ENCODE measurements at places on chromosomes 12 and 14.

DNA sequence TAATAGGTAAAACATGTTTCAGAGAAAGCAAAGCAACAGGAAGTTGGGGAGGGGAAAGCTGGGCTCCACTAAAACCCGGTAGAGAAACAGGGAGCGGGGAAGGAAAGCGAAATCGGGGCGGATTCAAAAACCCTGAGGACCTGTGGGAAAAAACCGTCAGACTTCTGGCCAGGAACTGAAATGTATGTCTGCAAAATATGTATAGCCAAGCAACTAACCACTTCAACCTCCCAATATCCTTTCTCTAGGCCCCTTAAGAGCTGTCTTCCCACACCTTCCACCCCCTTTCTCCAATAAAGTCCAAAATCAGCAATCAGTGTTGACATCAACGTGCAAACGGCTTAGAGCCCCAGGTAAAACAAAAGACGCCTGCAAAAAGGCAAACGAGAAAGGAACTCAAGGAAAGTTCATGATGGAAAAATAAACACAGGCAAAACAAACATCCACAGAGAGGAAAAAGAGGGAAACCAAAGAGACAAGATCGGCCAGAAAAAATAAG is 32.8 kb downstream of the SIX1 start:
- no peak for DNase-seq

DNA sequence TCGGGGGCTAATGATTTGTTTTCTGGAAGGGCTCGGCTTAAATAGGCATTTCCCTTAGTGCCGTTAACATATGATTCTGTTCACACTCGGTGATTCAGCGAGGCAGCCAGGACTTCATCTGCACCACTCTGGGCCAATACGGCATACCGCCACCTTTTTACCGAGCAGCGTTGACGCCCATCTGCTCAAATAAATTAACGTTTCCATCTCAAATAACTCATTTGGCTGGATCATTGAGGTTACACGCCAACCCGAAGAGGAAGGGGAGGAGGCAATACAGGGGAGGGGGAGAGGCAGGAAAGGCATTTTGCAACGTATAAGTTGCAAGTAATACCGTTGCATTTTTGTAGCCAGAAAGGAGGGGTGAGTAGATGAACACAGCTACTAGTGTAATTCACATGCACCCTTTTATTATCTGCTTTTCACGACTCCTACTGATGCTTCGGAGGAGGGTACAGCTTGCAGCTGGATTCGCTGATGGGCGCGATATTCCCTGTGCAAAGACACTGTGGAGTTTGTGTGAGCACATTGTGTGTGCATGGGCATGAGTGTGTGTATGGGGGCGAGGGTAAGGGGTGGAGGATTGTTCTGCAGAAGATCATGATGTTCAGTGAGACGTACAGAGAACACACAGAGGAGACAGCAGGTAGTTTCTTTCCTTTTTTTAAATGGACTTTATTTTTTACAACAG is 45.9 kb downstream of the MAP1LC3B2 start:
- DNase-seq = no peak

DNA sequence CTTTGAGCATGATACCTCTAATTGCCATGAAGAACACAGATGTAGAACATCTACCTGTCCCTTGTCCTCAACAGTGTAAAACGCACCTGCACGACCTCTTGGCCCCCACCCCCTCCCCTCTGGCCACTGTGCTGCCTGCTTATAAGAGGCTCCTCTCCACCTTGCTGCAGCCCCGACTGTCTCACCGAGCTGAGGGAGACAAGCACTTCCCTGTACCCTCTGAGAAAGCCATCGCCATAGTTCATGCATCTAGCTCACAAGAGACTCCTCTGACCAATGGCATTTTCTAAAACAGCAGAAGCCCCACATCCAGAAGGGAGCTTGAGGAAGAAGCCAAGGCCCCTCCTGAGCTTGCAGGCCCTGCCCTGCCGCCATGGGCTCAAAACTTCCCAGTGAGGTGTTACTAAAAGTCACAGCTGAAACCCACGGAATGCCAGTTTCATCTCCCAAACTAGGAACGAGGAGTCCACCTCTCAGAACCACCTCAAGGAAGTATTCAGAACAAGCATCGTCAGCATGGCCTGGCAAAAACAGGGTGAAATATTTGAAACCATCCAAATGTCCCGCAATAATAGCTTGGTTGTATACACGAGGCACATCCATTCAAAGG is 21.5 kb upstream of the ANO2 start:
- no peak for DNase-seq

GRCh38 chr12:87603727-87604126 is 425.5 kb downstream of the C12orf50 start:
- DNase-seq = no peak

DNA sequence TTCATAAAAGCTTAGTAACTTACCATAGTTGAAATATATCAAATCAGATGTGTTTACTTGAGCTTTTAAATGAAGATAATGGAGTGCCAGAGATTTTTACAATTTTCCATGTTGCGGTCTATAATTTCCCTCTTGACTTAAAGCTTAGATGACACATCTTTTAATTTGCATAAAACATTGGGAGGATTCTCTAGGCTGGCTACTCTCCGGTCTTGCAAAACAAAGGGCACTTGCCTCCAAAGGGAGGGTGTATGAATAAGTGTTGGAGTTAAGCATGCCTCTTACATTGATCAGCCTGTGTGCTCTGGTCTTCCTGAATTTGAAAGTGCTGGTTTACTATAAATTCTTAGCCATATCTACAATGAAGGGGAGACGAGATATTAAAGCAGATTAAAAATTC is 336.4 kb upstream of the NAV3 start:
- no peak for DNase-seq

DNA sequence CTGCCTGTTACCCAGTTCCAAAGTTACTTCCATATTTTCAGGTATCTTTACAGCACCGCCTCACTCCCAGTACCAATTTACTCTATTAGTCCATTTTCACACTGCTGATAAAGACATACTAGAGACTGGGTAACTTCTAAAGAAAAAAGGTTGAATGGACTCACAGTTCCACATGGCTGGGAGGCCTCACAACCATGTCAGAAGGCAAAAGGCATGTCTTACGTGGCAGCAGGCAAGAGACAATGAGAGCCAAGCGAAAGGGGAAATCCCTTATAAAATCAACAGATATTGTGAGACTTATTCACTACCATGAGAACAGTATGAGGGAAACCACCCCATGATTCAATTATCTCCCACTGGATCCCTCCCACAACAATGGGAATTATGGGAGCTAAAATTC is 9.8 kb downstream of the AREL1 start:
- no peak for DNase-seq

- DNase-seq = no peak
Observed at GRCh38 chr14:59224341-59224740, 35.9 kb downstream of the DAAM1 start.

DNA sequence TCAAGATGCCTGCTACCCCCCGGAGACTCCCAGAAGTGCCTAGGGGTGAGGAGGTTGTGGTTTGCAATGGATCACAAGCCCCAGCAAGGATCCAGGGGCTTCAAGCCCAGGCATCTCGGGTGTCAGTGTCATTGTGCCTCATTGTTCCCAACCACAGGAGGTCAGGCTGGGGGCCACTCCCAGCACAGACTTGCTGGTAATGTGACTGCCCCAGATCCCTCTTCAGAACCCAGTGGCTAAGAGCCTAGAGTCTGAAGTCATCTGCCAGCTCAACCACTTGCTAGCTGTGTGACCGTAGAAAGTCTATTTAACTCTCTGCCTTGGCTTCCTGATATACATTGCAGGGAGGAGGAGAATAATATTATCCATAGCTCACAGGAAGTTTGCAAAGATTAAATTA is 7.7 kb upstream of the ASB2 start:
- DNase-seq = no peak
